H7 (cell line): ENCODE measurements at places on chromosomes 3 and 15.

GRCh38 chr15:55587321-55588069, 650 bp downstream of the PYGO1 start:
- peak; percentile 85 for DNase-seq

DNA sequence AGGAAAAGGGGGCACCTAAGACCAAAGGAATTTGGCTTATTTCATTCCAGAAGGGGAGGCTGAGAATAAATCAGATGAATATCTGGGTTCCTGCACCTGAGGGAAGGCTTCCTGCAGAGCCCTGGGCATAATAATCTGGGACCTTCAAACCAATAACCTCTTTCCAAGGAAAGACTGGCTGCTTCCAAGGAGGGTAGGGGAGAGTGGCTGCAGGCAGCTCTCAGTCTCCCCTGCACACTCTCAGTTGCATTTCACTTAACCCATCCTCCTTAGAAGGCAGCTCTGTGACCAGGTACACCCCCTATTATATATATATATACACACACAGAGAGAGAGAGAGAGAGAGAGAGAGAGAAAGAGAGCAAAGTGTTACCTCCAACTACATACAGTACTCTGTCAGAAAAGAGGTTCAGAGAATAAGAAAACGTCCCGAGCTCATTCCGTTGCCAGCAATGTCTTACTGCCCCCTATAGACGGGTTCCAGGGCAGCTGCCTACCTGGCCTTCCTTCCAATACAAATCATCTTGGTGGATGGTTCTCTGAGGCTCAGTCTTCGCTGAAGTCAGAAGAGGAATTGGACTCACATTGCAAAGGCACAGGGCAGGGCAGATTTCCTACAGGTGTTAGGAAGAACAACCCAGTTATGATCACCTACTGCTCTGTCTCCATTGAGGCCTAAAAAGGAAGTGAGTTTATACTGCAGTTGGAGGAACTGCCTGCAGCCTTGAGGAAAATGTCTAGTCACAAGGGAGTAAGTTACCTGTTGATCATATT, 26.1 kb downstream of the CAPN3 start:
- DNase-seq = peak; percentile 77

- no peak for DNase-seq
Observed at GRCh38 chr3:38487323-38487722, 8.8 kb upstream of the EXOG start.

GRCh38 chr3:169430707-169431404, 232.7 kb downstream of the MECOM start:
- DNase-seq = no peak

GRCh38 chr3:151856118-151856517, 17.3 kb upstream of the SUCNR1 start:
- DNase-seq = no peak

- no peak for DNase-seq
Observed at GRCh38 chr3:38038447-38038911, 529 bp upstream of the DLEC1 start.

GRCh38 chr3:175648899-175649298, 789.8 kb downstream of the NAALADL2 start:
- no peak for DNase-seq

DNA sequence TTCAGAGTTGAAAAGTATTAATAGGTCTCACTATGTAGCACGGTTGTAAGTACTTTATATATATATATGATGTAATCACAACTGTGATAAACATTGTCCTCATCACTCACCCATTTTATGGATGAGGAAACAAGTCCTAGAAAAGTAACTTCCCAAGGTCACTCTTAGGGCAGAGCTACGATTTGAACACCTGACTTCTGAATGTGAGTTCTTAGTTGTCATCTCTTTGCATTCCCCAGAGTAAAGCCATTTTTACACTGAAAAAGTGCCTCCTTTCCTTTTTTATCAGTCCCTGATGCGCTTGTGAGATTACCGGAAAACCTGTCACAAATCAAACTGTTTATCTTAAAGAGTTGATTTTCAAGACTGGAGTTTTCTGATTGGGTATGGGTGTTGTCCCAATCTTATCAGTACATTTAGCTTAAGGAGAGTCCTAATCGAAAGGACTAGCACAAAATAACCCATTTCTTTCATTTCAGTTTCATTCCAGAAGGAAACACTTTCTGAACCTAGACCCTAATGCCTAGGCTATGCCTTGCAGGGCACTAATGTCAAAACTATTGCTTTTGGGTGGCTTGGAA, 2.3 kb upstream of the EDEM1 start:
- DNase-seq = no peak

DNA sequence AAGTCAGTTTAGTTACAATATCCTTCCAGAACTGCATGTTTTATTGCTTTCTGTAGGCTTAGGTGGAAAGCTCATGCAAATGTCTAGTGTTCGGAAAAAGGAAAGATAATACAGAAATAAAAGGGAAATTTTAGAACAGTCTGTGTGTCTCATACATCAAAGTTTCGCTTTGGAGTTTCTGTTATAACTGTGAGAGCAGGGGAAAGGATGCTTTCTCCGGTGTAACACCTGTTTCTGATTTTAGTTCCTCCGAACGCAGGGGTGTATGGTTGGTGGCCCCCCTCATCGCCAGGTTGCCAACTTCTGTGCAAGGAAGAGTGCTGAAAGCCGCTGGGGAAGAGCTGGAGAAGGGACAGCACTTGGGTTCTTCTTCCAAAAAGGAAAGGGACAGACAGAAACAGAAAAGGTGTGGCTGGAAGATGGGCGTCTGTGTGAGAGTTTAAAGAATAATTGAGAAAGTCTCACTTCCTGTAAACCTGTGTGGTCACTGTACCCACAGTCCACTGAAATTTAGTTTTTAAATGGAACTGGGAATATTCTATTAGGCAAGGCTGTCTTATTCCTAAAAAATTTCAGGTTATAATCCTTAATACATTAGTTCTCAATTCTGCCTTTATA, 6.7 kb downstream of the P2RY12 start:
- no peak for DNase-seq

GRCh38 chr3:129602730-129603560, 3.5 kb downstream of the PLXND1 start:
- DNase-seq = peak; percentile 79

DNA sequence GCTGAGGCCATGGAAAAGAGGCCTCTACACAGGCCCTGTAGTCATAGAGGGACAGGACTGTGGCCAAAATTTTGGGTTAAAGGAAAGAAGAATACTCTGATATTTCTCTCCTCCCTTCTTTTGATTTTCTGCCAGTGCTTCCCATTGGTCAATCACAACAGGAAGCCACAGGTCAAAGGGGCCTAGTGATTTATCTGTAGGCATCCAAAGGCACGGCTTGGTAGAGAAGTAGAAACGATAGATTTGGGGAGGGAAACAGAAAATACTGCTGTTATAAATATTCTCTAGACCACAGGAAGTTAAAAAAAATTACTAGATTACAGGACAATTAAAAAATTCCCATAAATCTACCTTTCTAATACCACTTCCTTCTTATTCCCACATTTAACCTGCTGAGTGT, 1.7 kb upstream of the CCDC50 start:
- no peak for DNase-seq

- DNase-seq = no peak
Observed at GRCh38 chr3:183779896-183780465, 45.4 kb downstream of the MAP6D1 start.

GRCh38 chr15:76345880-76346668, 9.5 kb downstream of the ISL2 start:
- peak; percentile 83 for DNase-seq

DNA sequence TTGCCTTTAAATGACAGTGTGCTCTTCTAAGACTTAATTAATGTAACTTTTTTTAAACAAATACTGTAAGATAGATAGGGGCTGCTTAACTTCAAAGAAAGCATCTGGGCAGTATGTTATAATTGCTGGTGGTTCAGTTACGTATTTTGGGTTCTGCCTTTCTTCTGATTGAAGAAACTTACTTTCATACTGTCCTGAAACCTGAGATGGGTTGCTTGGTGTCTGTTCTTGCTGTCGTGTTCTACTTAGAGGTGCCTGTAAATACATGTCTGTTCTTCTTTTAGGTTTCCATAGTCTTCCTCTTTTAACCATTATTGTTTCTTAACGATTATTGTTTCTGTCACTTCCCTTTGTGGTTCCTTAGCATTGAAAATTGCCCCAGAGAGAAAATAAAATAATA, 297.7 kb upstream of the CHRM5 start:
- DNase-seq = no peak

- DNase-seq = no peak
Observed at GRCh38 chr15:36911322-36911944, 188.9 kb downstream of the MEIS2 start.

- no peak for DNase-seq
Observed at GRCh38 chr3:114709102-114709501, 415.3 kb downstream of the TIGIT start.

DNA sequence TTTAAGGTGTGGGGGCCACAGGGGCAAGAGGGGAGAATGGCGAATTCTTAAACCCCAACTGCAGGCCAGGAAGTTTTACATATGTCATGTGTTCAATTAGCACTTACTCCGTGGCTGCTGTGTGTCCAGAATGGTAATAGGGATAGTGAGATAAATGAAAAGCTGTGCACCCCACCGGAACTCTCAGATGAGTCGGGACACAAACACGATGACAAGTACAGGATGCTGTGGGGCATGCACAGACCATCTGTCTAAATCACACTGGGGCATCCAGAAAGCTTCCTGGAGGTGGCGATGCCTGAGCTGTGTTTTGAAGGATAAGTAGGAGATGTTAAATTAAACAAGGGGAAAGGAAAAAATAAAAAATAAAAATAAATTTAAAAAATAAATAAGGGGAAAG, 18.3 kb upstream of the TMEM158 start:
- DNase-seq = no peak

DNA sequence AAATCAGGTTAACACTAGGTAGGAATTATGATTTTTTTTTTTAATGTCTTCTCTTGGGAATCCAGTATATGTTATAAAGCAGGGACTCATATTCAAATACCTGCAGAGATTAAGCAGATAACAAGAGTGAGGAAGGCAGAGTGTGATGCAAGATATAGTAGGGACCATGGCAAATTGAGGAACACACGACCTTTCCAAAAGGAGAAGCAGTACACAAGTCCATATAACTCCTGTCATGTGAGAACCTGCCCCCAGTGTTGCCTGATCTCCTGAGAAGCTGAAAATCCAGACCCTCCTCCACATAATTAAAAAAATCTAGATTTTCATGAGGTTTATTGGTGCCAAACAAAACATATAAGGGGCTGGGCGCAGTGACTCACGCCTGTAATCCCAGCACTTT, 3.6 kb downstream of the RFC4 start:
- no peak for DNase-seq

DNA sequence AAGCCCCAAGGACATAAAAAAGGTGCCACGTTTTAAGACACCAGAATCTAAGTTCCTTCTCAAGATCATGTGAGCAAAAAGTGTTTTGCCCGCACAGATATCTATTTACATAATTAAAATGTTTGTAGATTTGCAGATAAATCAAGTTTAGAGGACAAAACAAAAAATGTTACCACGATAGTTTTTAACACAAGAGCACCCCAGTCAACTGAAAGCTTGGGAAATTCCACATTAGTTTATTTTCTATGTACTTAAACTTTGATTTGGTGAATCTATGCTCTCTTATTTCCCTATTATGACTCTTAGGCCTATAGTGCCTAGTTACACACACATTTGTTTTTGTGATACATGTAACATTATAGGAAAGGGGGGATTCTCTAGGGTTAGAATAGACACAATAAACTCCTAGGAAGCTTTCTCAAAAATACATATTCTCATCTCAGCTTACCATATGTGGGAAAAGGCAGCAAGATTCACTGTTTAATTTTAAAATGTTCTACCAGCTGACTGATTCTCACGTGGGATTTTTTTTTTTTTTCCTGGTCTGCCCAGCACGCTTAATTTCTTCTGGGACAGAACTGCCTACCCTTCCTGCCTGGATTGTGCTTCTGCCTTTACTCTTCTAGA, 8.4 kb upstream of the LEKR1 start:
- no peak for DNase-seq

DNA sequence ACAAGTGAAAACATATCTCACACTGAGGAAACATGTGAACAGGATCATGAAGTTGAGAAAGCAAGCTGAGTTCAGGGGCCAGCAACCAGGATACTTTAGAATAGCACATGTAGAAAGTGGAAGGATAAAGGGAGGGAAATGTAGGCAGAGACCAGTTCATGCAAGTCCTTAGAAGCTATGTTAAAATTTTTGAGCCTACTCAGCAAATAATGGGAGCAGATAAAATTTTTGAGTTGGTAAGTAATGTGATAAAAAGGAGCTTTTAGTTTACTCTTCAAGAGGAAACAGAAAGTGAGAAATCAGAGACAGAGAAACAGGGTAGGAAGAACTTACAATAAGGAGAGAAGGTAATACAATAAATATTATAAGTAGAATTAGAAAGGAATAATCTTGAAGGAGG, 105.6 kb upstream of the ZBTB20 start:
- no peak for DNase-seq

GRCh38 chr3:171189394-171190080, 163.0 kb upstream of the SLC2A2 start:
- DNase-seq = no peak

- no peak for DNase-seq
Observed at GRCh38 chr3:125203731-125204130, 8.8 kb downstream of the SLC12A8 start.

GRCh38 chr15:27046880-27047279, 75.9 kb downstream of the GABRG3 start:
- DNase-seq = no peak

- no peak for DNase-seq
Observed at GRCh38 chr3:164233951-164234350, 844.3 kb downstream of the SI start.

DNA sequence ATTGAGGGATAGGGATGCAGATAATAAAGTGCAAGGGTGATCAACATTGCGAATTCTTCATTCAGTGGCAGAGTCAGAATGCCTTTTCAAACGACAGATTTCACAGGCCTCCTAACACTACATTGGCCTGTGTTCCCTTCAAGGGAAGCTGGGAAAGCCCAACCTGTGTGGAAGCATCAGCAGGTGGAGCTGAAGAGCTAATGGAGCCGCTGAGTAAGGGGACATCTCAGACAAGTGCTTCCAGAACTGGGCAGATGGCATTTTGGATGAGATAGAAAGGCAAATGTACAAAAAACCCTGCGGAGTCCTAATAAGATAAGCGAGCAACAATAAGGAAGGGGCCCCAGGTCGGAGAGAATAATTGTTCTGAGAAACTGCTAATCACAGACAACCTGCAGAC, 8.5 kb upstream of the SLC24A5 start:
- peak; percentile 41 for DNase-seq

DNA sequence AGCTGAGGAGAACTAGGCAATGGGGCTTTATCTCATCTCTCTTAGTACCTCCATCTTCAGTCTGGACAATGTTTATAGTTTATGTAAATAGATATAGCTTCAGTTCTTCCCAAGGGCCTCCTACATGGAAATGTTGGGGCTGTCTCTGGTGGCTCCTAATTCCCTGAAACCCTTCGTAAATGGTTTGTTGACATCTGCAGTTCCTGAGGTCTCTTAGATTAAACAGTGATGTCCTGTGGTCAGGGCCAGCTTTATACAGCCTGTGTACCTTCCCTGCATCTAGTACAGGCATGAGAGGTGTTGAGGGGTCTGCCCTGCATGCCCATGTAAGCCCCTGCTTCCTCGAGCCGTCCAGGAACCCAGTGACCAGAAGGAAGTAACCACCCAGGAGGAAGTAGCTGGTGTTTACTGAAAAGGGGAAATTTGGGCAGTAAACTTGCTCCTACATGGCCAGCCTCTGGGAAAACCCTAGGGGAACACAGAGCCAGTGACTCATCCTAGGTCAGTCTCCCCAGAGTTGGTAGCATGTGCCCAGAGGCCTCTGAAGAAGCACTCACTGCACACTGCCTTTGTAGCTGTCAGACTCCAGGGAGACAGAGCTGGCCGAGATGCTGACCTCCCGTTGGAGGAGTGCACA, 4.7 kb upstream of the TBC1D2B start:
- DNase-seq = no peak
